NCI-H1694 (cell line): ENCODE measurements at places on chromosomes 4 and X.
A peak's percentile ranks its signal among the peaks of the same experiment; 100 is the strongest.

DNA sequence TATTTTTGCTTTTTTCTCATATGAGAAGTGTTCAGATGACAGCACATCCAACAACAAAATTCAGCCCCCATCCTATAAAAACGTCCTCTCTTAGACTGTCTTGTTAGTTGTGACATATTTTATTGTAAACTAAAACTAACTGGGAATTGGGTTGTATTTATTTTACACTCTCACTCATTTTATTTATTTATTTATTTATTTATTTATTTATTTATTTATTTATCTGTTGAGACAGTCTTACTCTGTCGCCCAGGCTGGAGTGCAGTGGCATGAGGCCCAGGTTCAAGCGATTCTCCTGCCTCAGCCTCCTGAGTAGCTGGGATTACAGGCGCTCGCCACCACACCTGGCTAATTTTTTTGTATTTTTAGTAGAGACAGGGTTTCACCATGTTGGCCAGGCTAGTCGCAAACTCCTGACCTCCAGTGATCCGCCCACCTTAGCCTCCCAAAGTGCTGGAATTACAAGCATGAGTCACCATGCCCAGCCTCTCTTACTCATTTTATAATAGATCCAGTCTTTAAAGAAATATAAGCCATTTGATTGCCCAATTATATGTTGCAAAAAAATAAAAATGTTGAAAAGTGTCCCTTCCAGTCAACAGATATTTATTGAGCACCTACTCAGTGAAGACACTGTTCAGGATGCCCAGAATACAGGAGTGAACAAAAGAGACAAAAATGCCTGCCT lies 44.6 kb downstream of the PALLD start:
- no peak for DNase-seq

DNA sequence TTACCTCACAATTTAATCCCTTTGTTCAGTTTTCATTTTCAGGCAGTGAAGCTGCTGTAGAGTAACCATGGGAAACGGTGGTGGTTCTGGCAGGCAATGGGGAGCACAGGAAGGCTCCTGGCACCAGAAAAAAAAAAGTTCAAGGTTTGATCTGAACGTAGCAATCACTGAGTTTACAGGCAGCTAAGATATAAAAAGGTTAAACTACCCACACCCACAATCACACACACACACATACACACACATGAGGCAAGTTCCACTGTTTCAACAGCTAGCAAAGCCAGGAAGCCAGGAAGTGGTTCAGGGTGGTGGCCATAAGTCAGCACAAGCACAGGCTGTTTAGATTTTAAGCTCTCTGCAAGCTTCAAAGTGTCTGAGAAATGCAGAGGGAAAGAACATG lies at the start of gene SULT1B1:
Gene SULT1B1 (minus strand): TSS at position 166 of the 400 bp plus-strand sequence. CDS start 5,403 bp downstream, outside the sequence.
- DNase-seq = no peak

DNA sequence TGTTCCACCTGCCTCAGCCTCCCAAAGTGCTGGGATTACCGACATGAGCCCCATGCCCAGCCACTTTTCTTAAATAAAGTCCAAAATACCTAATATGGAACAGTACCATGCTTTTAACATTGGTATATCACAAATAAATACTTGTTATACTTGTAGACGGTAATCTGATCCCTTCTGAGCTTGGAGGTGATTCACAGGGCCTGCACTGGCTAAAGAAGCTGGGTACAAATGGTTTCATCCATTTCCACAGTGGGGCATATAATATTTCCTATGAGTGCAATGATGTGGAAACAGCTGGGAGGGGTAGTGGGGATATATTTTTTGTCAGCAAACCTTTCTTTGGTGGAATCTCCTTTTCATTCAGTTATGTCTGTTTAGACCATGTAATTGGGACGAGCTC lies 35.8 kb downstream of the PLK4 start:
- no peak for DNase-seq

DNA sequence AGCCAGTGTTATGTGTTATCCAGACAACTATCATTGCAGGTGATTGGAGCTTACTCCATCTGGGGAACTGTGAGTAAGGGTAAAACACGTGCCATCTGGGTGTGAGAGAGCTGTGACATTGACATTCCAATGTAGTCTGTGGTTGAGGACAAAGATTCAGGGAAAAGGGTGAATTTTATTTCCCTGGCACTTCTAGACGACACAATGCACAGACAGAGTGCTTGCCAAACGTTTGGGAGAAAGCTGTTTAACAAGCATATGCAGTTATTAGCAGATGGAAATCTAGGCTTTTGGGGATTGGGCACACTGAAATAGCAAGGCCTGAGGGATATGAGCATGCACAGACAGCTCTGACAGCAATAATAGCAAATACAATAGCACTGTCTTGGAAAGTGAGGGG lies 21.3 kb upstream of the CTSO start:
- DNase-seq = no peak

- no peak for DNase-seq
Observed at GRCh38 chr4:184684491-184685189, 35.1 kb downstream of the PRIMPOL start.

GRCh38 chrX:155968326-155968661 lies 29.2 kb upstream of the IL9R start:
- no peak for DNase-seq

- no peak for DNase-seq
Observed at GRCh38 chrX:140500441-140500840, 4.4 kb downstream of the SOX3 start.

DNA sequence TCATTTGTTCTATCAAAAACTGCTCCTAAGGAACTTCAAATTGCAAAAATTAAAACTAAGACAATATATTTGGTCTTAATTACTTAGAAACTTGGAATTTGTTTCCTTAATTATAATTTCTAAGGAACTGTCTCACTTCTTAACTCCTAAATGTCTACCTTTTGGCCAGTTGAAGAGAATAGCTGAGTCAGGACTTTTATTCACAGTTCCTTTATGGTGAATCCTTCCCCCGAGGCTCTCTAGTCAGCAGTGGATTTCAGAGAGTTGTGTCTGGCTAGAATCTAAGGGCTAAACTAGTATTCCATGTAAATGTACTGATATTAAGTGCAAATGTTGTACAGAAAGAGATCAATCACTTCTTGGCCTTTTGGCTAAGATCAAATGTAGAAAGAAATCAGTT lies 69.3 kb downstream of the AMMECR1 start:
- DNase-seq = no peak

GRCh38 chr4:102687373-102687981 lies 73.3 kb downstream of the MANBA start:
- no peak for DNase-seq

GRCh38 chr4:80717204-80717603 lies 313.3 kb upstream of the BMP3 start:
- no peak for DNase-seq

- DNase-seq = no peak
Observed at GRCh38 chrX:4809571-4809970, 1096.1 kb upstream of the PRKX start.

- peak; percentile 10 for DNase-seq
Observed at GRCh38 chr4:169621731-169622492, 1.5 kb downstream of the CLCN3 start.

GRCh38 chr4:94508806-94509205 lies 57.1 kb downstream of the PDLIM5 start:
- no peak for DNase-seq

DNA sequence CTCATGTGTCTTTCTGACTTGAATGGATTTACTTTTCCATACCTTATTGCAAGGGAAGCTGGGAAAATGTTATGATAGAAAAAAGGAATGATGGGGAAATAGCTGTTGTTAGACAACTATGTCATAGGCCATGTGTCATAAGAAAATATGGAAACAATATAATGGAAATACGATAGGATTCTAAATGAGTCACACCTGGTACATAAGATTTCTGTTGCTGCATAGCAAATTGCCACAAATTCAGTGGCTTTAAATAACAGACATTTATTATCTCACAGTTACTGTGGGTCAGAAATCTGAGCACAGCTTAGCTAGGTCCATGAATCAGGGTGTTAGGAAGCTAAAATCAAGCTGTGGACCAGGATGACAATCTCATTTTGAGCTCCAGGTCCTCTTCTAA lies 44.6 kb upstream of the ANKRD50 start:
- DNase-seq = no peak

DNA sequence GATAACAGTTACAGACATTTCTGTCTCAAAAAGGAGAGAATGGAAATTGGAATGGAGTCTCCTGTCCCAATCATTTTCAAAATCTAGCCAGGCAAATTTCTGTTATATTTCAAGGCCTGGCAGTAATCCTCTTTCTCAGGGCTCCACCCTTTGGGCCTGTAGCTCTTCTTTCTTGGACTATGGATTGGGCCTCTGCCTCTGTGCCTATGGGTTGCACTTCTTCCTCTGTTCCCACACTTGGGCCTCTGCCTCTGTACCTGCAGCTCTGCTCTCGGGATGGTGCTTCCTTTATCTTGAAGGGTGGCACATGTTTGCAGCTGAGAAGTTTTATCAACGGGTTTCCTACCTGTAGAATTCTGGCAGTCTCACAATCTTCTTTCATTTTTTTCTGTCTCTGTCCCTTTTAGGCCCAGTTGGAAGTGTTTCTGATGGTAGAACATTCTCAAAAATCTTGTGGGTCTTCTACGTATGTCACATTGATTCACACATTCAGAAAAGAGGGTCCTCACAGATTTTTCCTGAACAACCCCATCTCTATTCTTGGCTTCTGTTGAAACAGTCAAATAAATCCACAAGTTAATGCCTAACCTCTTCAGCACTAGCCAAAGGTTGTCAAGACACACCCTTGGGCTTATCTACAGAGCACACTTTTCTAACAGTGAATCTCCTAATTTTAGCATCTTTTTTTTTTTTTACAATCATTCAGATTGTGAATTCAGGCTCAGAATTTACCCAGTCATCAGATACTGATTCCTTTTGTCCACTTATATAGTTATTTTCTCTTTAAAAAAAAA lies 719.0 kb downstream of the RPA4 start:
- no peak for DNase-seq

GRCh38 chr4:8583655-8584025 lies 3.4 kb downstream of the GPR78 start:
- DNase-seq = no peak

DNA sequence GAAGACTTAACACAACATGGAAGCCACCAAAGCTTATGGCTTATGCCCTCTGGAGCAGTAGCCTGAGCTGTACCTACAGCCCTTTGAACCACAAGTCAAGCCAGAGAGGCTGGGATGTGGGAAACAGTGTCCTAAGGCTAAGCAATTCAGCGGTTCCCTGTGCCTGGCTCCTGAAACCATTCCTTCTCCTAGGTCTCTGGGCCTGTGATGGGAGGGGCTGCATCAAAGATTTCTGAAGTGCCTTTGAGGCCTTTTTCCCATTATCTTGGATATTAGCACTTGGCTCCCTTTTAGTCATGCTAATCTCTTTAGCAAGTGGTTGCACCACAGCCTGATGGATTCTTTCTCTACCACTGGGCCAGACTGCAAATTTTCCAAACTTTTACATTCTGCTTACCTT lies 140.5 kb upstream of the NUDT10 start:
- no peak for DNase-seq

DNA sequence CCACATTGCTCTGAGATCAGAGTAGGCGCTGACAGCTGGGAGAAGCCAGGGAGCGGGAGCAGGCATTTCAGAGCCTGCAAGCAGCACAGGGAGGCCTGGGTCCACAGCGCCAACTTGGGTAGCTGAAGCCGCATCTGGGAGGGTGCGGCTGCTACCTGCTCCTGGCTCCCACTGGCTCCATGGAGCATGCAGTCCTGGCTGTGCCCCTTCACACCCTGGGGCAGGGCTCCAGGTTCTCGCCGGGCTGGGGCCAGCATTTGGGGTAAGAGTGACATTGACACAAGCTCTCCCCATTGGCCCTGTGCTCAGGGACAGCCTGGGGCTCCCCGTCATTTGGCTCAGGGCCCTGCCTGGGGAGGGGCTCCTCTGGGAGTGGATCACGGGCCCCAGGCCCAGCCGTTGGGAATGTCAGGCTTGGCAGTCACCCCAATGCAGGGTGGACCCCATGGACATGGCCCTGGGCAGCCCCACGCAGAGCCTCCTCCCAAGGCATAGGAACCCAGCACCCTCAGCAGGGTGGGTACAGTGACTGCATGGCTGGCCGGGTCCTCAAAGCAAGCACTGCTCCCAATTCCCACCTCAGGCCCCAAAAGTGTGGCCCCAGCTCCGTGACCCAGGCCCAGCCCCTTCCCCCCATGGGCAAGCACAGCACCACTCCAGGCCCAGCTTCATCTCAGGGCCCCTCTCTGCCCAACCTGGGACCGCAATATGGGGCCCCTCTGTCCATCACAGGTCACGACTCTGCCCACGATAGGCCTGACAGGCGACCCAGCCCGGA lies 82.4 kb downstream of the PRDM5 start:
- DNase-seq = no peak
